ACHN (cell line): ENCODE measurements at places on chromosomes 7 and 10.

- no peak for DNase-seq
These were observed 39.3 kb upstream of the DUSP5 start for GRCh38 chr10:110458266-110458920.

DNA sequence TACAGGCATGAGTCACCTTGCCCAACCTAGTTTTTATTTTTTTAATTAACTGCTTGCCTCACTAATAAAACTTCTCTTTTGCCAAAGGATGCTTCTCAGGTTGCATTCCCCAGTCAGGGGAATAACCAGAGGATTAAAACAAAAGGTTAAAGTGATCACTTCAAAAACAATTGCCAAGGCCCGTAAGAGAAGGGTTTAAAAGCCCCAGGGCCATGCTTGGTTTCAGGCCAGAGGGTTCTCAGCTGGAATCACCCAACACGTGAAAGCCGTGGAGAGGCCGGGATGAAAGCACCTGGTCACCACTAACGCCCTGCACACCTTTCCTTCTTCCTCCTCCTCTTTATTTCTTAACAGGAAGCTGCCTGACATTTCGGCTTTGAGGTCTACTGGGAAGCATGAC lies 587.5 kb downstream of the PTPRN2 start:
- no peak for DNase-seq

GRCh38 chr10:30247704-30248103 lies 101.4 kb downstream of the MTPAP start:
- no peak for DNase-seq

GRCh38 chr7:34322841-34323240 lies 335.2 kb upstream of the NPSR1 start:
- no peak for DNase-seq

DNA sequence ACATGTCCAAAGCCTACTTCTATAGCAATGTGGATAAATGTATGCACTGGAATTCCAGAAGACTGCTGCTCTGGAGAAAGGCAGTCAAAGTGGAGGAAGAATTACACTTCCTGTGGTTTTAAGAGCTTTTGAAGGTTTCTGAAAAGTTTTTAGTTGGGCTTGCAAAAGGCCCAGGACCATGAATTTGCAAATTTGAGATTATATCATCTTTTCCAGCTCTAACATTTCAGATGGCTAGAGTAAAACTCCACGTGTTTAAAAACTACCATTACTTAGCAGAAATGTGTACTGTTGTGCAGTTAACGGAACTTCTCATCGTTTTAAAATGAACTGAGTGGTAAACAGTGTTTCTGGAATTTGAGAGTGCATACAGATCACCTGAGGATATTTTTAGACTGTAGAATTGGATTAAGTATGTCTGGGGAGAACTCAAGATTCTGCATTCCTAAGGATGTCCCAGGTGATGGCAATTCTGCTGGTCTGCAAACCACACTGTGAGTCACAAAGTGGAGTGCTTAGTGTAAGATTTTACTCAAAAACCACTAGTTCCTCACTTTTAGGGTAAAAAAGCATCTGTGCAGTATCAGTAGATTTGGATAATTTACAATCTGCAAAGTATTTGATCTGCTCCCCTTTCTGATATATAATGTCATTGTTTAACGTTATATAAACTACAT lies 32.9 kb upstream of the CCDC71L start:
- no peak for DNase-seq
